ENCODE measurements at places on chromosomes 2 and 18. TPM values are rescaled to one million over a fixed set of nuclear protein-coding genes. Genes with fewer than 3 reads are reported as not detected.

C2orf78 gene
- not detected for total RNA-seq

MYOM1 gene
- total RNA-seq: 662 TPM

GPBAR1 gene
- 0.92 TPM for total RNA-seq

CXCR4 gene
- 27.7 TPM for total RNA-seq

NT5C1B gene
- not detected for total RNA-seq

PRSS56 gene
- 0.82 TPM for total RNA-seq

NOL4 gene
- 0.82 TPM for total RNA-seq

ANO7 gene
- 0.10 TPM for total RNA-seq

ZNF521 gene
- 85.8 TPM for total RNA-seq

MFSD2B gene
- 0.10 TPM for total RNA-seq
